Non-pigmented ciliary epithelial cell (primary cell): ENCODE measurements at places on chromosomes 2 and 18.

- DNase-seq: no peak
These were observed 26.4 kb downstream of the GDF7 start for GRCh38 chr2:20693317-20693716.

- peak; percentile 10 for DNase-seq
These were observed 266.2 kb downstream of the FBXO15 start for GRCh38 chr18:73881396-73881917.

DNA sequence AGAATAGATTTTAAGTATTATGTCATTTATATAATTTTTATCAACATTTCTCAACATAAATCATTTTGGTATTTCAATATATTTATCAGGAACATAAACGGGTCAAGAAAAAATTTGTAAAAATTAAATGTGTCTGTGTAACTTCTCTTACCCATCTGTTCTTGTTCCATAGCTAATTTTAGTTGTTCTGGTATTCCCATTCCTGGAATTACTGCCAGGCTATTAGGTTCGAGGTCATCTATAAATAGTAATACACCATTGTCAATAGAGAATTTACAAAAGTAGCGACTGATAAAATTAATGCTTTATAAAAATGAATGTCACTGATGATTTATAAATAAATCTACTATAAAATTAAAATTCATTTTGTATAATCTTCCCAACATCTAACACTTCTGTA, 21.5 kb downstream of the SFT2D3 start:
- no peak for DNase-seq

GRCh38 chr2:104690255-104690984, 163.5 kb upstream of the POU3F3 start:
- no peak for DNase-seq
